ENCODE measurements at places on chromosomes 13 and 19.

DNA sequence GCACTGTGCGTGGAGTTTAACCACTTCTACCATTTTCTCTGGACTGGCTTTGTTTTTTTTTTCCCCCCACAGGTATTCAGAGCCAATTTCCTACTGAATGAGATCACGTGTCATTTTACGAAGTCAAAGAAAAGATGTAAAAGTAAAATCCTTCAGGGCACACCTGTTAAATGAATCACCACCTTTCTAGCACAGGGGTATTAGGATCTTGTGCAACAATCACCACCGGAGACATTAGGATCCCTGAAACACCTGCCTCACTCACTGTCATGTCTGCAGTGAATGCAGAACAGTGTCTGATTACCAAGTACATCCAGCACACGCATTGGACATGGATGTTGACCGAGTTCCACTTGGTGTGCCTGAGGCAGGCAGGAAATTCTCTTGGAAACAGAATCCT lies 17.2 kb downstream of the BRD4 start:
- no peak for DNase-seq

DNA sequence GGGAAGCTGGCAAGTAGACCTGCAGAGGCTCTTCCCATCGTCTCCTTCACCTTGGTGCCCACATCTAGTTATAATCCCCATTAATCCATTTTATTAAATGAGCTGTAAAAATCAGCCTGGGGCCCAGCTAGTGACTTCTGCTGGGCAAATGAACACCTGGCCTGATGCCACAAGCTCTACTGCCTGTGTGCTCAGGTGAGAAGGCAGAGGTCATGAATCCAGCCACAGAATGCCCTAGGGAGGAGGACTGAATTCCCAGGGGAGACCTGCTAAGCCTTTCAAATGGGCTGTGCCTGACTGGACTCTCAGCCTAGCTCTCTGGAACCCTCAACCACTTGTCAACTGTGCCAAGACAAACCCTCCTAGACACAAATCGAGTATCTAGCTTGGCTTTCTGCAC lies 74.0 kb downstream of the PDS5B start:
- DNase-seq = no peak

DNA sequence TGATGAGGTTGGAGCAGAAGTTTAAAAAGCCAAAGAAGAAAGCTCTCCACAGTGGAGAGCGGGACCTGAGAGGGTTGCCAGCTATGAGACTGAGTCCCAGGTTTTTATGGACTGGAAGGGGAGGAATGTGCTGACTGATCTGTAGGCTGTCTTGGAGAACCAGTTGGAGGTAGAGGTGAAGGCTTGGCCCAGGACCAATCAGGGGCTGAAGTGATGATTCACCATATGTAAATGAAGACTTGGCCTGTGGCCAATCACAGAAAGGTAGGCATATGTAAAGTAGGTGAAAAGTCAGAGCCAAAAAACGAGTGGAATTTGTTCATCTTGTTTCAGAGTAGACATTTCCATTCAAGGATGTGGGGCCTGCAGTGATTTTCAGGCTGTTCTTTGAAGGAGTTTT lies 17.5 kb upstream of the KBTBD6 start:
- no peak for DNase-seq

DNA sequence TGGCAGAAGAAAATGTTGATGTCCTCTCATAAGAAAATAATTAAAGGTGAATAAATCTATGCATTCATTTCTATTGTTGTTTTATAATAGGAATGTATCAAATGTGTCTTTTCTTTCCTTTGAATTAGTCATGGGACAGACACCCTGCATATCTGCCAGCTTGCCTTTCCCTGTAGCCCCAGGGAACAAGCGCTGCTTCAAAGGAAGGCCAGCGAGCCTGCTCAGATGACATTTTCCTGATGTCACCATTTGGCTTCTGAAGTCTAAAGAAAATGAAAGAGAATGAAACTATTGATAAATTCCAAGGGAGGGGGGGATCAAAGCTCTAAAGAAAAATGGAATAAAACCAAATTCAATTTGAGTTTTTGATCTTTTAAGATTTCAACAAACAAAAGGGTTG lies 574.8 kb downstream of the IRS2 start:
- no peak for DNase-seq

- peak; percentile 18 for DNase-seq
Observed at GRCh38 chr13:50512474-50513299, 330.8 kb downstream of the DLEU7 start.

- no peak for DNase-seq
Observed at GRCh38 chr13:49791315-49791710, 1.2 kb downstream of the KPNA3 start.

DNA sequence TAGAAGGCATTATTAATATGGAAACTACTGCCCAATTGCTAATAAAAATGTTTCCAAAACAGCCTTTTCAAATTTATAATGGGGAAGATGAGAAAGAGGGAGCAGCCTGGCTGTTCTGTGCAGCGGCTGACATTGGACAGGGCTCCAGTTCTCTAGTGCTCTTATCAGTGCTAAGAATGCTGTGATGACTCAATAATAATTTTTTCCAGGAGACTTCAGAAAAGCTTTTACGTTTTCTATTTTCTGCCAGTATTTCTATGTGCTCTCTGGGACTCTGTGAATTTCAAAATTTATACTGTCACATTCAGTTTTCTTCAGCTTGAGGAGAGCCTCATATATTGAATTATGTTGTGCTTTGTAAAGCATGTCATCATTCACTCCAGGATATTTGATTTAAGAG lies 209.6 kb downstream of the VWA8 start:
- no peak for DNase-seq

DNA sequence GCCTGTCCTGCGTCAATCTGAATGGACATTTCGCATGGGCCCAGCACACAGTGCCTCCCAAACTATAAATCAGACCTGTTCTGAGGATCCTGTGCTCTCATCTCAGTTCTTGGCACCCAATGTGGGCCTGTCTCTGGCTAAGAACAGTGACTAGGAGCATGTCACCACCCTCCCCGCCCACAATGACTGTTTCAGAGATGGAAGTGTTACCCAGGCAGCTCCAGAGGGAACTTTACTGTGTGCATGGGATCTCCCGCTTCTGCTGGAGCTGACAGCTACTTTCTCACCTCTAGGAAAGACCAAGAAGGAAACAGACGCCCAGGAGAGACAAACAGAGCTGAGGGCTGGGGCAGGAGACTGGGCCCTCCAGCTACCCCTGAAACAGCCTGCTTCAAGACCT lies 45.0 kb downstream of the KCTD15 start:
- no peak for DNase-seq

DNA sequence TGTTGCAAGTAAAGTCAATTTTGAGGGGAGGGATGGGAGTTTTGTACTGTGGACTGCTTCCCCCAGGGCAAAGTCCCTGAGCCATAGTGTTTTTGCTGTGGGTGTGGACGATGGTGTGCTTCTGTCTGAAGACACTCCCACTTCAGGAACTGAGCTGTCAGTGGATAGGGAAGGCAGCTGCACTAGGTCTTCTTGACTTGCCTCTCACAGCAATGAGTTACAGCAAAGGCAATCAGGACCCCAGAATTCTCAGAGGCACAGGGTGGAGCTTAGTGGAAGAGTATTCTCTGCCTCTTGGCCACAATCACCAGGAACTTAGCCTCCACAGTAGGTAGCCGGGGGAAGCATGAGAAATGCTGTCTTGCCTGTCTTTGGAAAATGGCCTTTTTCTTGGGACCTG lies 1416.6 kb upstream of the MIR17HG start:
- DNase-seq = no peak

GRCh38 chr13:113825841-113826240 lies 38.0 kb downstream of the GAS6 start:
- no peak for DNase-seq

DNA sequence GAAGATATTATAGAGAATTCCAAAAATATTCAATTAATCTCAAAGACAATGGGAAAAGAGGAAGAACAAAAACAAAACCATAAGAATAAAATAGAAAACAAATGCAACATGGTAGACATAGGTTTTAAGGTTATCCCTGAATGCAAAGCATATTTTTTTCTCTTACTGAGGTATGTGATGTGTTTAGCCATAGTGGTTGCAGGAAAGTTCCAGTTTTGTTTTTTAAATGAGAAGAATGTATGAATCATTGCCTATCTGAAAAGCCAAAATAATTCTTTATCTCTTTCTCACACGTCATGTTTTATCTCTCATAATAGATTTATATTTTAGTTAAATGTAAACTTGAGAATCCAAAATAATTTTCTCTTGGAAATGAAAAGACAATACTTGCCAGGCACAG lies 2591.7 kb upstream of the PCDH20 start:
- no peak for DNase-seq

GRCh38 chr19:44847144-44848035 lies 1.3 kb downstream of the NECTIN2 start:
- DNase-seq = no peak

DNA sequence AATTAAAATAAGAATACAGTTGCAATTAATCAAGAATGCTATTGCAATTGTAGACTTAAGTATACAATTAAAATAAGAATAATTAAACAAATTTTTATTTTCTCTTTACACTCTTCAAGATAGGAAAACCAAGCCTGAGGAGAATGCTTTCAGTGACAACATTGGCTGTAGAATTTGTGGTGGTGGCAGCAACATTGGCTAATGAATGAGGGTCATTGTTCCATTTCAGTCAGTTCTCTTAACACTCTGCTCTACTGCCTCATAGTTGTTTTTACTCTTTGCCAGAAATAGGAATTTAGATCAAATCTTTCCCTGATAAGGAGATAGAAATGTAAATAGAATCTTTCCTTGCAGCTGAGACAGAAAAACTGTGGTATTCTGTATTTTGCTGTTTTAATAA lies 391.6 kb downstream of the PCDH20 start:
- DNase-seq = no peak

All from stimulated activated CD8-positive, alpha-beta memory T cell treated with anti-CD3 and anti-CD28 coated beads, Interleukin-4, amount 100 ng/mL, for 24 hours (primary cell).